ENCODE measurements at places on chromosomes 5 and 9.

- DNase-seq = peak; percentile 66
Observed at GRCh38 chr5:157352756-157353340, 86.9 kb downstream of the CYFIP2 start.

DNA sequence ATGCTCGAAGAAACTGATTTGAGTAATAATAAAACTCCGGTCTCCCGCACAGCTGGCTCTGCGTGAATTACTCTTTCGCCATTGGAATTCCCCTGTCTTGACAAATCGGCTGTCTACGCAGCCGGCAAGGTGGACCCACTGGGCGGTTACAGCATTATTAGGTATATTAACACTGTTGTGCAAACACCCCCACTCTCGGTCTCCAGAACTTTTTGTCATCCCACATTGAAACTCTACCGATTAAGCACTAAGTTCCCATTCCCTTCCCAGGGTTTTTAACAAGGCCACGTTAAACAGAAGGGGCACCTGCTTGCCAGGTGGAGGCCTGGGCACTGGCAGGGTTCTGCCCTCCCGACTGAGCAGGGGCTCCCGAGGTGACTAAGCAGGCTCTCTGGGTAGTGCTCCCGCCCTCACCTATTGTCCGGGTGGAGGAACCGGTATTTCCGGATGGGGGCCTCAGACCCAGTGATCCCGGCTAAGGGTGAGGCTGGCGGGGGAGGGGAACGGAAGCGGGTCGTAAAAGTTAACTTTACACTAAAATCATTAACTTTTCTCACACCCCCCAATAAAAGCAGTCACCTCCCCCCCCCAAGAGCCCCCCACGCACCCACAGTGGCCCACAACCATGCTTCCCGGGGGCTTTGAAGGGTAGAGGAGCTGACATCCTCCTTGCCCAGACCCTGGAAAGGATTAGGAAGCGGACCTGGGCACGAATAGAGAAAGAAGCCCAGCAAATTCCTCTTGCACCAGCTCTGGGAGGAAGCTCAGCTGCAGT, 53.5 kb upstream of the TJP2 start:
- no peak for DNase-seq

GRCh38 chr9:120366644-120367019, 213.3 kb downstream of the CDK5RAP2 start:
- peak; percentile 23 for DNase-seq

DNA sequence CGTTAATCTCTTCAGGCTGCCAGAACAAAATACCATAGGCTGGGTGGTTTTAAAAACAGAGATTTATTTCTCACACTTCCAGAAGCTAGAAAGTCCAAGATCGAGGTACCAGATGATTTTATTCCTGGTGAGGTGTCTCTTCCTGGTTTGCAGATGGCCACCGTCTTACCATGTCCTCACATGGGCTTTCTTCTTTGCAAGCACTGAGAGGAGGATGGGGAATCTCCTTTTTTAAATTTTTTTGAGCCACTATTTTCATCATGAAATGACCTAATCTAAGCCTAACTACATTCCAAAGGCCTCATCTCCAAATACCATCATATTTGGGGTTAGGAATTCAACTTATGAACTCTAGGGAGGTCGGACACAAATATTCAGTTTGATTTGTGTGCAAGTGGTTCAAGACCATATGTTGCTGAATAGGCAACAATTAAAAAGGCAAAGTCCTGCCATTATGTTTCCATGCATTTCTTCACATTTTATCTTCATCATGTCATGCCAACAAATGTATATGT, 371.2 kb downstream of the CDH18 start:
- DNase-seq = no peak

- no peak for DNase-seq
Observed at GRCh38 chr5:19891658-19892057, 96.3 kb downstream of the CDH18 start.

GRCh38 chr5:96984506-96985192, 48.8 kb downstream of the LNPEP start:
- DNase-seq = no peak

DNA sequence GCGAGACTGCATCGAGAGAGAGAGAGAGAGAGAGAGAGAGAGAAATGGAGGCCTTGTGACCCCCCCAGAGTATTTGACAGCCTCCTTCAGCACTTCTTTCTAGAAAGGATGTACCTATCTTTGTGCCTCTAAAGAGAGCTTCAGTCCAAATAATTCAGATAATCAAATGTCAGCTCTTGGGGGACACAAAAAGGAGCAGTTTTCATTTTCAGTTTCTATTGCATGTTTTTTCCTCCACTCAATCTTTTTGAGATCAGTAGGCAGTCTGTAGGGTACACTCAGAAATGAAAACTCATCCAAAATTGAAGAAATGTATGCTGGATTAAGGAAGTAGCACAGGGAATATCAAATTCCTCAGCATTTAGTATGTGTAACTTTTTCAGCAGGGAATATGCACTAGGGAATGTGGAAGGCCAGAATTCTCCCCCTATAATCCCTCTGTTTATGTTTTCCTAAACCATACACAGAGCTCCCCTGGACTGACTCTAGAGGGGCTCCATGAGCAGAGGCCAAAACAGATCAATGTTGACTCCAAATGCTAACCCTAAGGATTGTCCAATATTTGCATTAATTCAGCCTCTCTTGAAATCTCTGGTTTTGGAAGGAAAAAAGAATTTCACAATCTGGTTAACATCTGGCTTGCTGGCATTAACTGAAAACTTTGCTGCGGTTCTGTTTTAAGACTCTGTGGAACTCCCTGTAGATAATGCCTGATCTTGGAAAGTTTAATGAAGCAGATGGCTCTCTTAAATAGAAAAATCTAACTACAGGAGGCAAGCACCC, 250.1 kb downstream of the CEMIP2 start:
- DNase-seq = no peak

- DNase-seq = no peak
Observed at GRCh38 chr9:8705861-8706260, 906.3 kb upstream of the DMAC1 start.

- no peak for DNase-seq
Observed at GRCh38 chr5:81302596-81302995, 1.2 kb downstream of the ZCCHC9 start.

- no peak for DNase-seq
Observed at GRCh38 chr5:53936481-53937352, 373.7 kb downstream of the ARL15 start.

DNA sequence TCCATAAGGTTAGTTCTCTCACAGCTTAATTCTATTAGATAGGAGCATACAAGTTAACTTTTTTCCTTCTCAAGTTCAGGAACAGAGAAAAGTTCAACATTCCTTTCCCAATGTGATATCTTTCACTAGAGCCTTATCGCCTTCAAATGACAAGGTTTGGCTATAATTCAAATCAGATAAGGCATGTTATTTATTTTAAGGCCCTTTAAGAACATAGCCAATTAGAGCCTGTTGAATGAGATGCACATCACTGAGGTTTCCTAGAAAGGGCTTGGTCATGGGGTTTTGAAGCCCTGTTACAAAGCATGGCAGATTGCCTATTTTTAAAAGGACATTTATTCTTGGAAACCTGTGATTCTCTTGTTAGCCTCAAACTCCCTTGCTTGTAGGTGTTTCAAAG, 123.4 kb downstream of the BASP1 start:
- no peak for DNase-seq

- DNase-seq = no peak
Observed at GRCh38 chr9:10062629-10063395, 550.0 kb downstream of the PTPRD start.

- no peak for DNase-seq
Observed at GRCh38 chr5:17735761-17736160, 101.5 kb downstream of the TAF11L14 start.

- no peak for DNase-seq
Observed at GRCh38 chr5:159175547-159175946, 33.8 kb downstream of the RNF145 start.

GRCh38 chr9:83956086-83956435, 24.0 kb downstream of the HNRNPK start:
- peak; percentile 7 for DNase-seq

DNA sequence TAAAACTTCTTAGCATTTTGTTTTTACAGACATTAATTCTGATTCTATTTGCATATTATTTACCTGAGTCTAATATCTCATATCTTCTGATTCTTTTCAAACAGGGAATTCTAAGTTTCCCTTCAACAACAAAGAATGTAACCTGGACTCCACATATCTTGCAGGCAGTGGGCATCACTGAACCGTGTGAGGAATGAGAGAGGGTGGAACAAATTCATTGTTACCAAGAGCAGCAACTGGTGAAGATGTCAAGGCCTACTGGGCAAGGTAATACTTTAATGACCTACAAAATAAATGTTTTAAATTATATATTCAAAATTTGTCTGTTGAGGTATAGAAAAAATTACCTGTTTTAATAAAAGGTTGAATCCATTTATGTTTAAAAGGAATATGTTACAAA, 455.3 kb upstream of the TUSC1 start:
- DNase-seq = no peak

GRCh38 chr9:132575005-132575609, 7.3 kb upstream of the BARHL1 start:
- DNase-seq = peak; percentile 80

GRCh38 chr9:438961-439768, 224.5 kb downstream of the DOCK8 start:
- DNase-seq = no peak

DNA sequence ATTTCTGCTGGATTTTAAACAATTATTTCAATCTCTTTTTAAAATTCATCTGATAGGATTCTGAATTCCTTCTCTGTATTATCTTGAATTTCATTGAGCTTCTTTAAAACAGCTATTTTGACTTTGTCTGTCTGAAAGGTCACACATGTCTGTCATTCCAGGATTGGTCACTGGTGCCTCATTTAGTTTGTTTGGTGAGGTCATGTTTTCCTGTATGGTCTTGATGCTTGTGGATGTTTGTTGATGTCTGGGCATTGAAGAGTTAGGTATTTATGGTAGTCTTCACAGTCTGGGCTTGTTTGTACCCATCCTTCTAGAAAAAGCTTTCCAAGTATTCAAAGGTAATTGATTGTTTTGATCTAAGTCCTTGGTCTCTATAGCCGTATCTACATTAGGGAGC, 39.1 kb downstream of the DENND4C start:
- no peak for DNase-seq

DNA sequence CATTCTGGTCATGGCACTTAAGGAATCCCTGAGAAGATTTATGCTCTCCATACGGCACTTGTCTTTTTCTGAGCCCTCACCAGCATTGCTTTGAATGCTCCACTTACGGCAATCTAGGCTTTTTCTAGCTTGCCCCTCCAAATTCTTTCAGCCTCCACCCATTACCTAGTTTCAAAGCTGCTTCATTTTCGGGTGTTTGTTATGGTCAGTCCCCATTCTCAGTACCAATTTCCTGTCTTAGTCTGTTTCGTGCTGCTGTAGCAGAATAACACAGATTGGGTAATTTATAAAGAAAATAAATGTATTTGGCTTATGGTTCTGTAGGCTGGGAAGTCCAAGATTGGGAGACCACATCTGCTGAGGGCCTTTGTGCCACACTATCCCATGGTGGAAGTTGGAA, 42.0 kb downstream of the ARHGEF28 start:
- no peak for DNase-seq

DNA sequence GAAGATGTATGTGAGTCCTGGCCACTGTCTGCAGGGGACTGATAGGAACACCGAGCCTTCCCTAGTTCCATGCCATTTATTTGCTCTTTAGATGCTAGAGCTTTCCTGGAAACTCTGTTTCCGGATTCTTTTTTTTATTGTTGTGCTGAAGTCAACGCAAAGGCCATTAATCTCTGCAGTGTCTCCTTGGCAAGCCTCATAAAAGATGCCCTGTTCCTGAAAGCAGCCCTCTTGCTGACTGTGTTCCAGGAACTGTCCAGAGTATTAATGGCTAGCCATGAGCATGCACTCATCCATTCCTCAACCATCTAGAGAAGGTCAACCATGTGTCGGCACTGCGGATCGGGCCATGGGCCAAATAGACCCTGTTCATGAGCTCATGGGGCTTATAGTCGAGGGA, 42.9 kb upstream of the SMAD5 start:
- no peak for DNase-seq

- DNase-seq = no peak
Observed at GRCh38 chr9:14687042-14687719, 6.1 kb downstream of the ZDHHC21 start.

DNA sequence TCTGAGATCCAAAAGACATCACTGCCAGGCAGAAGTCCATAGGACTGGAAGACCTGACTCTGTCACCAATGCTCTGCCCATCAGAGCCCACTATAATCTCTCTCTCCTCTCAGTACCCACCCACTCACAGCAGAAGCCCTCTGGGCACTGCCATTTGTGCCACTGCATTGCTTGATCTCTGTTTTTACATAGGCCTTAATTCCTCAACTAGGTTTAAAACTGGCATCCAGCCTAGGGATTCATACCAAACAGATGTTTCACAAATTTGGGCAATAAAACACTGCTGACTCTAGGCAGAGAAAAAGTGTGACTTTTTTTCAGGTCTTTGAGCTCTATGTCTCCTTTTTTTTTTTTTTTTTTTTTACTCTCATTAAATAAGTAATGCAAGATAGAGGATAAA, 91.1 kb upstream of the RANBP3L start:
- peak; percentile 17 for DNase-seq

- no peak for DNase-seq
Observed at GRCh38 chr9:93667627-93668026, 91.2 kb downstream of the PHF2 start.

- DNase-seq = no peak
Observed at GRCh38 chr5:78506261-78507024, 142.1 kb downstream of the LHFPL2 start.
